ENCODE measurements at places on chromosomes 1 and 21.

- DNase-seq = peak; percentile 39
Measured at GRCh38 chr1:178134061-178134460, 40.2 kb downstream of the RASAL2 start.

DNA sequence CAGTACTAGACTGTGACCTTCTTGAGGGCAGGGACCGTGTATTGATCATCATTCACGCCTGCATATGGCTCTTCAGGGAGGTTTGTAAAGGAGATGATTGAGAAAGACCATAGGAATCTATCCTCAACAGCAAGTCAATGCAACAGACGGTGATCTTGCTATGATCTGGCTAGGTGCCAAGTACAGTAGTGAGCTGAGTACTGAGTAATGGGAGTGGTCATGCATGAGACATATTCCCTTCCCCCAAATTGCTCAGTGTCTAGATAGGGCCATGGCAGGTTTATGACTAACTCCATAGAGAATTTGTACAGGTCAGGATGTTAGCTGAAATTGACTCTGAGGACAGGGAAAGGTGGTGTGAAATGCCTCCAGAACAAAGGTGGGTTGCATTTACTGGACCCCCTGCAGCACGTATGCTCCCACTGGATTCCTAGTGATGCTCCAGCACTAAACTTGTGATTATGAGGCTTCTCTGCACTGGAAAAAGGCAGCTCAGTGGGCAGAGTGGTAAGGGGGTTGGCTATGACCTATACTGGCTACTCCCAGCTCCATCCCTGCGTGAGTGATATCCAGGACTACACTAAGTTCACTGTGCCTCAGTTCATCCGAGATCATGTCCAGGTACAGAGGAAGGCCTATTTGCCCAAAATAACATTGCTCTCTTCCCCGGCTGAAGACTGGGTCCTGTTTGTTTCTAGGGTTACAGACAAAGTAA, 37.2 kb downstream of the KCNJ6 start:
- no peak for DNase-seq

DNA sequence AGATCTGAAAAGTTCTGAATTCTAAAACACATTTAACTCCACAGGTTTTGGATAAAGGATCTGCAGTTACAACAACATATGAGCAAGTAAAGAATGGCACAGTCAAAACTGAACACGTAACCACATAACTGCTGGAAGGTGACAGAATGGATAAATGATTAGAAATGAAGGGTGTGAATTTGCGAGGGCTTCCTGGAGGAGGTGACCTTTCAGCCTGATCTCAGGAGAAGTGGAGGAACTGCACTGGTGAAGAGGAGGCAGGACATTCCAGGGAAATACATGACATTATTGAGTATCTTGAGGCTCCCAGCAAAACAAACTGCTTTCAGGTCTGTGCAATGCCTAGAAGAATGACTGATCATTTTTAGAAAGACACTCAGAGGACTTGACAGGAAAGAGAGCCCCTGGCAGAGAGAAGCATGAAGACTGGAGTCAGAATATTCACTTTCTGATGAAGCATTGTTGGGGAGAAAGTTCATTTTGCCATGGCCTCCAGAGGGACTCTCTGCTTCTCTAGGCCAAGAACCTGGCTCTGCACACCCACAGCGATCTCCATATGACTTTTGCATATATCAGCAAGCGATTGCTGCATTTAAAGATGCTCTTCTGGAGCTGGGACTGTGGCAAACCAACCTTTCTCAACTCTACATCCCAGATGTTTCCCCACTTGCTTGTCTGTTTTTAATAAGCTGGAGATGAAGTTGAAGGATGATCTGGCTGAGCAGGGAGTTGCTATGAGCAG, 122.7 kb upstream of the FAM78B start:
- no peak for DNase-seq

DNA sequence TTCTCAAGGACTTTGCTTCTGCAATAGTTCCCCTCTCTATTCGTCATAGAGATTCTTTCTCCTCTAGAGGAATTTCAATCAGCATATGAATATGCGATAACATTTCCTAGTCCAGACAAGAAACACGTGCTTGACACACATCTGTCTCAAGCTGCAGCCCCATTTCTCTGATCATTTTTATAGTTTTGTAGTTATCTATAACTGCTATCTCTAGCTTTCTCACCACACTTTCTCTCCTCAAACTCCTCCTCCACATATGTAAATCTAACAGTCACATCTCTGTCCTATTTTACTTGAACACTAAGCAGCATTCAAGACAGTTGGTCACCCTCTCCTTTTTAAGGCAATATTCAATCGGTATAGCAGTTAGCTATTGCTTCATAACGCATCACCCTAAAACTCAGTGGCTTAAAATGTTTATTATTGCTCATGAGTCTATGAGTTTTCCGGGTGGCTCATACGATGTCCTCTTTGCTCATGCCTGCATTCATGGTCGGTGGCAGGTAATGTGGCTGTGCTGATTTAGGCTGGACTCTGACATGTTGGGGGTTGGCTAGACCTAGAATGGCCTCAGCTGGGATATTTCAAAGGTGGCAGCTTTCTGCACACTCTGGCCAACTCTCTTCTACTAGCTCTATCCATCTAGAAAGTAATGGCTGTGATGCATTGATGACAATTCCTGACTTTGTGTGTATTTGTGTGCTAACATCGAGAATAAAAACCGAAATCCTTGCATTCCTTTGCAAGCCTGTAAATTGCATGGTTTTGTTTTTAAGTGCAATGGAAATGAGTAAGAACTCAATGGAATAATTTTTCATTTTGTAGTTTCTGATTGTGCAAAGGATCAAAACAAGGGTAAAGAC, 20.6 kb downstream of the ATP6V1G3 start:
- DNase-seq = no peak

DNA sequence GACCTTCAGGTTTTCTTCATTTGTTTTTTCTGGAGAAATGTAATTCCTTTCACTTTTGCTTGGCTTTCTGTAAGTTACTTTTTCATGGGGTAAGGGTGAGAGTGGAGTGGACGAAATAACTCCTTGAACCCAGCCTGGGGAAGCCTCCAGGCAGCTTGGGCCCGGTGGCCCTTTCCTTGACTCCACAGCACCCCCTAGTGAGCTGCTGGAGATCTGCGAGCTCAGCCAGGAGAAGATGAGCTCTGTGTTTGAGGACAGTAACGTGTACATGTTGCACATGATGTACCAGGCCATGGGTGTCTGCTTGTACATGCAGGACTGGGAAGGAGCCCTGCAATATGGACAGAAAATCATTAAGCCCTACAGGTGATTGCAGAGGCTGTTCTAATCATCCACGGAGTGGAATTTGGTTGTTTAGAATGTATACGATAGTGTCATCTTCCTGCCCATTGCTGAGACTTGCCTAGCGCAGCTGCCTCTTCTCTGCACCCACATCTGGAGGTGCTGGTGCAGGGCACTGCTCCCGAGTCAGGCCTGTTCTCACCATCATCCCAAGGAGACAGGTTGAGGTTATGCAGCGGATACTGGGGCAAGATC, 51.0 kb downstream of the SMYD2 start:
- peak; percentile 60 for DNase-seq

- no peak for DNase-seq
Measured at GRCh38 chr21:25496825-25497482, 110.3 kb downstream of the MRPL39 start.

- DNase-seq = no peak
Measured at GRCh38 chr1:14949270-14949835, 204.2 kb upstream of the TMEM51 start.

DNA sequence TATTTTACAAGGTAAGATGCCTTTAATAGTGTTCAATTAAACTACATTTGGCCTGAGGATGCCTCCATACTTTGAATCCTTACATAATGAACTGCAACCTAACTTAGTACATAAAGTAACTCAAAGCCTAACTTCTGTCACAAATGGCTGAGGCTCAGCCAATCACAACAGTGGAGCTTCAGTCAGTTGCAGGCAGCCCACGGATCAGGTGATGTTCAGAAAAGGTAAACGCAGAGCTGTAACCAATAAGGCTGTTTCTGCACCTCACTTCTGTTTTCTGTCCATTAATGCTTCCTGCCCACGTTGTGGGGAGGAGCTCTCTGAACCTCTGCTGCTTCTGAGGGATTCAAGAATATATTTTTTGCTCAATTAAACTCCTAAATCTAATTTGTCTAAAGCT, 94.8 kb upstream of the KIAA0040 start:
- no peak for DNase-seq

- peak; percentile 60 for DNase-seq
Measured at GRCh38 chr1:180188091-180188506, 33.4 kb downstream of the QSOX1 start.

- no peak for DNase-seq
Measured at GRCh38 chr1:54806931-54807611, 5.9 kb upstream of the TTC22 start.

- no peak for DNase-seq
Measured at GRCh38 chr1:36174713-36175112, 18.8 kb downstream of the MAP7D1 start.

- no peak for DNase-seq
Measured at GRCh38 chr1:111553196-111553595, 49.8 kb upstream of the ADORA3 start.

- DNase-seq = no peak
Measured at GRCh38 chr1:192376374-192376773, 59.6 kb downstream of the RGS21 start.

GRCh38 chr1:68361346-68361910, 88.3 kb downstream of the RPE65 start:
- no peak for DNase-seq

DNA sequence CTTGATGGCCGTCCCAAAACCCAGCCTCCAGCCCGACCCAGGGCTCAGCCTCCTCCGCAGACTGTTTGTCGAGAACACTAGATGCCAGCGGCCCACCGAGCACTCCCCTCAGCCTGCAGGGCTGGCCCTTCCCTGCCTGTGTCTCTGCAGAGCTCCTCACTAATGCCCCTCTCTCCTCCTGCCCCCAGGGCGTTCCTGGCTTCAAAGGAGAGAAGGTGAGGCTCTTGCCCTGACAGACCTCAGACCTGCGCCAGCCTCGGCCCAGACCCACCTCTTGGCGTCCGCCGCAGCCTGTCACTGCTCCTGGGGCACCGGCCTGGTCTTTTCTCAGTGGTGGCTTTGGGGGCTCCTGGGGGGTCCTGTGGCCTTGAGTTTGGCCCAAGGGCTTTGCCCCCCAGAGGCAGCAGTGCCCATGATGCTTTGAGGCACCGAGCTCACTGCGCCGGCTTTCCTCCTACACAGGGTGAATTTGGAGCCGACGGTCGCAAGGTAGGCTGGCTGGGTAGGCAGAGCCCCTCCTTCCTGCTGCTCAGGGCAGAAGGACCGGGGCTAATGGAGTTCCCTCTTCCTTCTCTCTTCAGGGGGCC, 18.4 kb downstream of the COL6A2 start:
- DNase-seq = no peak

- DNase-seq = no peak
Measured at GRCh38 chr1:117967477-117967876, 37.9 kb downstream of the WDR3 start.

GRCh38 chr1:212070720-212071302, 35.3 kb downstream of the DTL start:
- no peak for DNase-seq

GRCh38 chr1:89179343-89179742, 3.5 kb upstream of the GBP7 start:
- no peak for DNase-seq

GRCh38 chr1:214216779-214217178, 64.2 kb upstream of the SMYD2 start:
- no peak for DNase-seq

DNA sequence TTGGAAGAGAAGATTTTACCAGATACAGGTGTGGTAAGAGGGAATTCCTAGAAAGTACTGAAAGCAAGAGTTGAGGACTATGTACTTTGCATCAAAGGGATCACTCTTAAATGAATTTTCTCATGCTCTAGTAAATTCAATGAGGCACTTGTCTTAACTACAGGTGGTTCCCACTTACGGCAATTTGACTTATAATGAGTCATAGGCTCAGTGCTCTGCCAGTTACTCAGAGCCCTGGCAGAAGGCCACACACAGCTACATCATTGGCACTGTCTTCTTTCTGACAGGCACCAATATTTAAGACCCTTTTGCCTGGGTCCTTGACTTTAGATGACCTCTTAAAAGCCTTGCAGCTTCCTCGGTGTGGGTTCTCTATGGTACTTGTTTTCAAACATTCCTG, 15.9 kb upstream of the ADAMTS5 start:
- DNase-seq = no peak

- no peak for DNase-seq
Measured at GRCh38 chr1:71919811-71920509, 362.4 kb downstream of the NEGR1 start.

- DNase-seq = no peak
Measured at GRCh38 chr1:41423511-41424191, 60.8 kb downstream of the EDN2 start.

DNA sequence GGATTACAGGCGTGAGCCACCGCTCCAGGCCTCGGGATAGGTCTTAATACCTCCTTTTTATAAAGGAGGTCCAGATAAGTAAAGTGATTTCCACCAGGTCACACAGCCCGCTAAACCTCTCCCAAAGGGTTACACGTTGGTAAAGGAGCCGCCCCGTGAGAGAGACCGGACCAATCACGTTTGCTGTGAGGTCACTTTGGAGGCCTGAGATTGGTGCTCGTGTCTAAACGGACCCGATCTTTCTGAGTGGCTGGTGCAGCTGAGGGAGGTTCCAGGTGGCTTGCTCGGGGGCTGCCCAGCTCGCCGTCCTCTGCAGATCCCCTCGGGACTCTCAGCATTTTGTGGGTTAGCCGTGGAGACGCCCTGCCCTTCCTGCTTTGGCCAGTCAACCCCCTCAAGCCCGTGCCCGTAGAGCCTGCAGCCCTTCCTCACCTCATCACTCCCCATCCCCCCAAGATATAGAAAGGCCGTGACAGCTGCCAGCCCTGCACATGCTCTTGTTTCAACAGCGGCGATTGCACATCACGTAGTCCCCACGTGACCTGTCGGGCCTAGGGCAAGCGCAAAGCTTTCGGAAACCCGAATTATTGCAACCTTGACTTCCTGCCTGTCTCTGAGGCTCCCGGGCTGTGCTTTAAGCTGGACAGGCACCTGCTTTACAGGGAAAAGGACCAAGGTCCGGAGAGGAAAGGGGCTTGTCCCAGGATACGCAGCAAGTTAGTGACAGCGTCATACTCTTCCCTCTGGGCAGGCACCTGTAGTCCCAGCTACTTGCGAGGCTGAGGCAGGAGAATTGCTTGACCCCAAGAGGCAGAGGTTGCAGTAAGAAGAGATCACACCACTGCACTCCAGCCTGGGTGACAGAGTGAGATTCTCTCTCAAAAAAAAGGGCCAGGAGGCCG, 5.0 kb upstream of the COA7 start:
- DNase-seq = peak; percentile 99

Measured in HL-60 (cell line).